ENCODE measurements at places on chromosomes 3 and 15. TPM values are rescaled to one million over a fixed set of nuclear protein-coding genes. Genes with fewer than 3 reads are reported as not detected.

DNA sequence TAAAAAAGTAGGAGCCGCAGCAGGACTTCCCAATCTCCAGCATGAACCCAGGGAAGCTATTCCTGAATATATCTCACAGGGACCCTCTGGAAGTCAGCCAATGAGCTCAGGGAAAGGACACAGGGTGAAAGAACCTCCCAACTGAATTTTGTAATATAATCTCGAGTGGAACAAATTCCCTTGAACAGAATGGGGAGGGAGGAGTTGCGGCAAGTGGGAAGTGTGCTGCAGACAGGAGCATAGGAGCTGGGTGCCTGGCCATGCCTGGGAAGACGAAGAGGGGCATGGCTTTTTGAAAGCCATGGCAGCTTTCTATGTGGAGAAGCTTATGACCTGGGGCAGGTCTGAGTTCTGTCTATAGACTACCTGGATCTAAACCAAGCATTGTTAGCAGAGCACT lies 98.4 kb downstream of the CBLB start:
- H3K27me3 ChIP-seq = no peaks in the 10 kb centered on the region
- no peak overlapping the region for H3K27ac ChIP-seq
- DNase-seq = no peak
- H3K4me3 ChIP-seq = no peak overlapping the region
- H3K36me3 ChIP-seq = no peaks in the 10 kb centered on the region

GRCh38 chr3:48275287-48276027 lies 34.6 kb downstream of the ZNF589 start:
- no peak overlapping the region for H3K4me3 ChIP-seq
- no peaks in the 10 kb centered on the region for H3K4me1 ChIP-seq
- no peaks in the 10 kb centered on the region for H3K27me3 ChIP-seq
- no peak overlapping the region for H3K27ac ChIP-seq

Gene EPHA3
- total RNA-seq = not detected

GRCh38 chr15:93052090-93052879 lies 36.7 kb downstream of the RGMA start:
- peak overlapping the region; percentile 59 for H3K27ac ChIP-seq
- no peaks in the 10 kb centered on the region for H3K4me1 ChIP-seq
- H3K36me3 ChIP-seq = no peaks in the 10 kb centered on the region
- no peak overlapping the region for H3K4me3 ChIP-seq
- DNase-seq = no peak

Gene GLDN
- total RNA-seq = 3.7 TPM

- H3K36me3 ChIP-seq = no peaks in the 10 kb centered on the region
- H3K4me1 ChIP-seq = no peaks in the 10 kb centered on the region
- no peak overlapping the region for H3K27ac ChIP-seq
Measured at GRCh38 chr15:73317651-73318462, 50.9 kb downstream of the HCN4 start.

DNA sequence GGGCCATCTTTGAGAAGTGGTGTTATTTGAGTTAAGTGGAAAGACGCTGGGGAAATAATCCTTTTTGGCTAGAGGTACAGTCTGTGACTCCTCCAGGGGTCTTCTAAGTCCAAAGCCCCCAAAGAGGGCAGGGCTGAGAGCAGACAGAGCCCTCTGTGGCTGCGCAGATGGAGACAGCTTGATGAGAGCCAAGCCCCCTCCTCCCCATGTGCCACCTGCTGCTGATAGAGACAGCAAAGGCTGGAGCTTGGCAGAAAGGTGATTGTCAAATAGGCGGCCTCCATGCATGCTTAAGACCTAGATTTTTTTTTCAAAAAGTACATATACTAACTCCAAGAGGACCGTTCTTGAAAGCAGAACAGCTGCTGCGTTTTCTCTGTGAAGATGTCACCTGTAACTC lies 72.4 kb downstream of the CRYGS start:
- no peak overlapping the region for H3K4me3 ChIP-seq
- no peak overlapping the region for H3K27ac ChIP-seq
- DNase-seq = no peak

DNA sequence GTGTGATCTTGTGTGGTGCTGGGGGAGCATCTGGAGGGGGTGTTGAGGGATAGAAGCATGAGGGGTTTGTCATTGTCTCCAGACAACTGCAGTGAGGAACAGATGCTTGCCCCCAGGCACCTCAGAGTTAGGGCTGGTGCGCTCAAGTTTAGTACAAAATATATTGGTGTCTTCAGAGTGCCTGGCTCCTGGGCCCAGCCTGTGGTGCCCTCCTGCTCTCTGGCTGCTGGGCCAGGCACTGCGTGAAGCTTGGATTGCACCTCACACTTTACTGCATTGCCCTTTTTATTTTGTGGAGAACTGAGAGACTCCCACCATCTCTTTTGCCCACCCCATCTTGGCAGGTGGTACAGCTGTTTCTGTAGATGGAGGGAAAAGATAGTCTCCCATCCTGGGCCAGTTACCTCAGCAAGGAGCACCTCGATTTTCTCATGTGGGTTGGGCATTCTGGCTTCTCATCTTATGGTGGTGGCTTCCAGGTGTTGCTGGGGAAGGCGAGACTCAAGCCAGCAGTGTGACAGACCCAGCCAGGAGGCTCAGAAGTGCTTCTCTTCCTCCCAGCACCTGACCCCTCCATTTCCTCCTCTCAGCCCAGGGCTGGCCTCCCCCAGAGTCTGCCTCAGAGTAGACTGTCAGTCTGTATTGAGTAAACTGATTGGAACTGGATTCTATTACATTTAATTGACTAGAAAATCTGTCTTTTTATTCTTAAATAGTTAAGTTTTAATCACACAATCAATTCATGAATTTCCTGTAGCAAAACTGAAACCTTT lies 140.5 kb downstream of the DNAJB8 start:
- no peaks in the 10 kb centered on the region for H3K36me3 ChIP-seq
- no peak for DNase-seq
- no peaks in the 10 kb centered on the region for H3K27me3 ChIP-seq
- no peak overlapping the region for H3K27ac ChIP-seq

Gene CTXND1
- 0.64 TPM for total RNA-seq

DNA sequence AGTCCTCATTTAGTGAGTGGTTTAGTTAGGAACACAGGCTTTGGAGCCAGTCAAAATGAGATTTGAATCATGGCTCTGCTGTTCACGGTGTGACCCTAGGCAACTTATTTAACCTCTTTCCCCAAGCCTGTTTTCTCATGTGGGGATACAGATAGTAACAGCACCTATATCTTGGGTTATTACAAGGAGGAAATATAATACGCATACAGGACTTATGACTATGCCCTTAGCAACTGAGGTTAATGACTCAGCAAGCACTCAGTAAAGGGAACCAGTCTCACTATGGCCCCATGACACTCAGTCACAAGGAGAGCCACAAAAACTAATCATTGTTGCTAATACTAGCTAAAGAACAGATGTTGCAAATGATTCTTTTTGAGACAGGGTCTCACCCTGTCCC lies 45.9 kb downstream of the SUMF1 start:
- H3K27ac ChIP-seq = no peak overlapping the region
- H3K27me3 ChIP-seq = no peaks in the 10 kb centered on the region
- no peaks in the 10 kb centered on the region for H3K4me1 ChIP-seq
- peaks cover 8% of the 10 kb centered on the region for H3K36me3 ChIP-seq

Gene CTXN2
- total RNA-seq = not detected

Gene CCDC80
- 28.4 TPM for total RNA-seq

- no peak overlapping the region for H3K27ac ChIP-seq
- H3K27me3 ChIP-seq = no peaks in the 10 kb centered on the region
- no peaks in the 10 kb centered on the region for H3K4me1 ChIP-seq
Measured at GRCh38 chr3:108894981-108895380, 58.7 kb downstream of the GUCA1C start.

GRCh38 chr15:79812541-79812940 lies 84.3 kb downstream of the MTHFS start:
- H3K4me3 ChIP-seq = no peak overlapping the region
- H3K27me3 ChIP-seq = no peaks in the 10 kb centered on the region
- H3K27ac ChIP-seq = no peak overlapping the region
- H3K36me3 ChIP-seq = no peaks in the 10 kb centered on the region

GRCh38 chr15:81155375-81156218 lies 21.5 kb downstream of the CFAP161 start:
- H3K27ac ChIP-seq = no peak overlapping the region
- no peaks in the 10 kb centered on the region for H3K36me3 ChIP-seq
- no peaks in the 10 kb centered on the region for H3K27me3 ChIP-seq
- peak; percentile 13 for DNase-seq
- H3K4me1 ChIP-seq = peaks cover under 1% of the 10 kb centered on the region
- H3K4me3 ChIP-seq = no peak overlapping the region

- DNase-seq = no peak
- no peak overlapping the region for H3K4me3 ChIP-seq
- no peaks in the 10 kb centered on the region for H3K36me3 ChIP-seq
Measured at GRCh38 chr15:65402961-65403360, 19.8 kb downstream of the IGDCC4 start.

- no peak for DNase-seq
- no peaks in the 10 kb centered on the region for H3K27me3 ChIP-seq
- no peak overlapping the region for H3K27ac ChIP-seq
- H3K4me1 ChIP-seq = peaks cover 6% of the 10 kb centered on the region
- H3K4me3 ChIP-seq = no peak overlapping the region
- H3K36me3 ChIP-seq = no peaks in the 10 kb centered on the region
Measured at GRCh38 chr3:30753766-30754165, 140.7 kb downstream of the GADL1 start.

DNA sequence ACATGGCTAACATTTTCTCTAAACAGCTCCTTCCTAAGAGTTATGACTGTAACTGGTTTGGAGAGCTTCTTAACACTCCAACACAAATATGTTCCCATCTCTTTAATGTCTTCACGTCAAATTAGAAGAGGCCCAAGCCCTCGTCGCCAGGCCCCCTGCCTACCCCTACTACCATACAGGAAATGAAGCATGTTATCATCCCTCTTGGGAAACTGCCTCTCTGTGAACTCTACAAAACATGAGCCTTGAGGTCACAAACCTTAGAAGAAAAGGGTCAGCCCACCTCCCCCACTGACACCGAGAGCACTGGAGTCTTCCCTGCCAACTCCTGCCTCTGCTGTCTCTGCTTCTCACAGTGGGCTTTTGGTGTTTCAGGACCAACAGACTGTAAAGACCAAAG lies 243.1 kb upstream of the STT3B start:
- H3K4me1 ChIP-seq = no peaks in the 10 kb centered on the region
- no peak overlapping the region for H3K27ac ChIP-seq
- H3K36me3 ChIP-seq = no peaks in the 10 kb centered on the region
- H3K27me3 ChIP-seq = no peaks in the 10 kb centered on the region
- DNase-seq = no peak

- no peaks in the 10 kb centered on the region for H3K4me1 ChIP-seq
- H3K27me3 ChIP-seq = no peaks in the 10 kb centered on the region
- no peak overlapping the region for H3K4me3 ChIP-seq
- no peak for DNase-seq
- H3K36me3 ChIP-seq = no peaks in the 10 kb centered on the region
Measured at GRCh38 chr3:141306276-141306675, 62.0 kb upstream of the ZBTB38 start.

Gene NPAP1
- 0.16 TPM for total RNA-seq

Gene GABRR3
- not detected for total RNA-seq

DNA sequence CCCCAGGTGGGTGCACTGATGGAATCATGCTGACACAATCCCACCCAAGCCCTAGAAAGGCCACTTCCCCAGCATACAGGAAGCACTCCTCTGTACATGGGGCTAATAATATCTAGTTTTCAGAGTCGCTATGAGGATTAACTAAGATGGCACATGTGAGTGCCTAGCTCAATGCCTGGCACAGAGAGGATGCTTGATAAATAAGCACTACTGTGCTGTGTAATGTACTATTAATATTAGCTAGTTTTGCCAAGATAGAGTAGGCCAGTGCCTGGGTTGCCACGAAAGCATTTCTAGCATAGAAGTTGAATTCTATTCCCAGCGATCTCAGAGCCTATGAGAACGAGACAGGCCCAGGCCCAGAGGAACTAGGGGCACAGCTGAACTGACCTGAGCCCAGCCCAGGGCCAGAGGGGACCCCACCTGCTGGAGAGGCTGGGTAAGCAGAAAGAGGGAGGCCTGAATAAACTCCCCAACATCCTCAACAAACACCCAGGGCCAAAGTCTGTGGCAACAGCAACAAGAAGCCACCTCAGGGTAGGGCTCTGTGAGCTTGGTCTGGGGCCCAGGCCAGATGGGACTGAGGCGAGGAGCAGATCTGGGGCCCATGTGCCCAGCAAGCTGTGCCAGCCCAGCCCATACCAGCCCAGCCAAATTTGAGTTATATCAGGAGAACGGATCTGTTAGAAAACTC lies 7.6 kb upstream of the SEMA7A start:
- H3K36me3 ChIP-seq = peaks cover 8% of the 10 kb centered on the region
- no peak overlapping the region for H3K4me3 ChIP-seq
- no peak overlapping the region for H3K27ac ChIP-seq

- H3K36me3 ChIP-seq = no peaks in the 10 kb centered on the region
- H3K27me3 ChIP-seq = no peaks in the 10 kb centered on the region
- no peak for DNase-seq
Measured at GRCh38 chr15:57784081-57784511, 77.6 kb downstream of the POLR2M start.

DNA sequence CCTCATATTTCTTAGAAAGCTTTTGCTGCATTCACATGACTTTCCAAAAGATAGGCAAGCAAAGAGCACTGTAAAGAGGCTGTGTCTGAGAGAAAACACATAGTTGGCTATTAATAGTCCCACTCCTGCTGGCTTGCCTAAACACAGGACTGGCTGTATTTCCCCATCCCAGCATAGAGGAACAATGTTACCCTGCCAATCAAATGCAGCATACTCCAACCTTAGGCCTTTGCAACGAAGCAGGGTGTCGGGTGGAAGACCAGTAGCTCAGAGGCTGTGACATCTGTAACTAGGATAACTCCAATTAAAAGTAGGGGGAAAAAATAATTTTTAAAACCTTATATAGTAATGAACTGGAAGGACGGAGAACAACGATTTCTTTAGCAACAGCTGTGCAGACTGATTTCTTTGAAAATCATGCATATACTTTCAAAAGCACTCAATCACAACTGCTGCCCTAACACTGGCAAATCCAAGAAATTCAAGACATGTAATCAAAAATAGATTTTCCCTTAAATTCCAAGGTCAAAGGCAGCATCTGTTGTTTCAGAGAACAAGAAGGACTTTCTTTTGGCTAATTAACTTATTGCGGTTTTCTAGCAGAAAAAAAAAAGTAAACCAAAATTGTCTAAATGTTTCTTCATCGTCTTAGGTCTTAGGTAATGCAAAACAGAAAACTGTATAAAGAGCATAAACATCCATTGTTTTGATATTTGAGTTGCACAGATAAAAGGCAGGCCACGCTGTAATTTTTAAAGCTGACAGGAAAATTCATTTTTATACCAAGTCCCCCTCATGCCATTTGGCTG lies 139.3 kb downstream of the TNIK start:
- no peaks in the 10 kb centered on the region for H3K36me3 ChIP-seq
- DNase-seq = no peak
- no peak overlapping the region for H3K4me3 ChIP-seq
- peak overlapping the region; percentile 38 for H3K27ac ChIP-seq

Gene CSTA
- not detected for total RNA-seq

Gene SHF
- total RNA-seq = 3.7 TPM

- DNase-seq = no peak
- no peaks in the 10 kb centered on the region for H3K4me1 ChIP-seq
- no peaks in the 10 kb centered on the region for H3K36me3 ChIP-seq
- no peaks in the 10 kb centered on the region for H3K27me3 ChIP-seq
- H3K4me3 ChIP-seq = no peak overlapping the region
- no peak overlapping the region for H3K27ac ChIP-seq
Measured at GRCh38 chr3:133162670-133163305, 124.6 kb downstream of the TMEM108 start.

Gene UROC1
- not detected for total RNA-seq

Data from transverse colon (tissue), 4 donors.